ENCODE measurements at places on chromosomes 16 and 17. TPM values are rescaled to one million over a fixed set of nuclear protein-coding genes. Genes with fewer than 3 reads are reported as not detected.

Gene FOXN1
- total RNA-seq: not detected

Gene PCYT2
- total RNA-seq: 29.5 TPM

Gene SOST
- 8.8 TPM for total RNA-seq

Gene CCL7
- 3.7 TPM for total RNA-seq

Gene CHMP6
- total RNA-seq: 13.6 TPM

Gene PITPNM3
- 2.4 TPM for total RNA-seq

Gene HIGD1B
- total RNA-seq: not detected

Gene ST6GALNAC2
- 0.76 TPM for total RNA-seq

Gene SKA2
- 21.9 TPM for total RNA-seq

Gene NXPH3
- 2.9 TPM for total RNA-seq

Gene TBC1D3D
- 0.33 TPM for total RNA-seq

Gene MYH1
- not detected for total RNA-seq

Gene EVI2A
- total RNA-seq: 1.4 TPM

Gene PIK3R6
- total RNA-seq: not detected

Gene CTU2
- total RNA-seq: 17.8 TPM

Gene CLEC3A
- total RNA-seq: not detected

Gene NPIPB9
- 0.72 TPM for total RNA-seq

Gene ITGAX
- total RNA-seq: not detected

Gene AXIN2
- 1.9 TPM for total RNA-seq

Gene GFAP
- 0.59 TPM for total RNA-seq

Gene C16orf86
- 2.7 TPM for total RNA-seq

Gene GRB7
- total RNA-seq: 0.13 TPM

Gene TEX19
- total RNA-seq: not detected

Gene SLC9A5
- 3.4 TPM for total RNA-seq

Gene PRR14
- total RNA-seq: 8.9 TPM

Gene CACNG3
- not detected for total RNA-seq

Gene AMZ2
- 68.1 TPM for total RNA-seq

Gene KRT40
- total RNA-seq: not detected

Gene SEZ6L2
- total RNA-seq: 65.5 TPM

Gene ATXN7L3
- 49.3 TPM for total RNA-seq

Gene SMIM36
- total RNA-seq: not detected

Gene KRT24
- not detected for total RNA-seq

Gene PDILT
- not detected for total RNA-seq
